Activated CD4-positive, alpha-beta T cell treated with anti-CD3 and anti-CD28 coated beads for 4 hours (primary cell): ENCODE measurements at places on chromosomes 5 and 9.

GRCh38 chr5:38009749-38010358 lies 170.0 kb upstream of the GDNF start:
- no peak for DNase-seq

DNA sequence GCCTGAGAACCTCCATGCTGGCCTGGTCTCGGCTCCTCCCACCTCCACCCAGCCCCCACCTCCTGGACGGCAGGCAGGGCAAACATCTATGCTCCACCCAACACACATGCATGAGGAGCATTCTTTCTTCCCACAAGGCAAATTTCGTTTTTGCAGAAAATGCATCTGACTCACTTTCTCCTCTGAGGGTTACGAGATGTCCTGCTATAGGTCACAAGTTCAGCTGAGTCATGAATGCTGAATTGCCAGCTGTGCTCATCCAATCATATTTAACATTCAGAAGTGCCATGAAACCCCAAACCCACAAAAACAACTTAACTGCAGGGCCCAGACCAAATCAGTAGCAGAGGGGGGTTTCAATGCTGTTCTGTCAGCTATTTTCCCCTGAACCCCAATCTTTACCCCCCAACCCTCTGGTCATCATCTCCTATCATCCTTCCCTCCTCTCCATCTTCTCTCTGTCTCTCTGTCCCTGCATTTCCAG lies 39.0 kb upstream of the OSMR start:
- no peak for DNase-seq

GRCh38 chr9:127598839-127599549 lies 13.1 kb upstream of the STXBP1 start:
- no peak for DNase-seq

GRCh38 chr5:125326150-125326510 lies 579.7 kb upstream of the ZNF608 start:
- no peak for DNase-seq

DNA sequence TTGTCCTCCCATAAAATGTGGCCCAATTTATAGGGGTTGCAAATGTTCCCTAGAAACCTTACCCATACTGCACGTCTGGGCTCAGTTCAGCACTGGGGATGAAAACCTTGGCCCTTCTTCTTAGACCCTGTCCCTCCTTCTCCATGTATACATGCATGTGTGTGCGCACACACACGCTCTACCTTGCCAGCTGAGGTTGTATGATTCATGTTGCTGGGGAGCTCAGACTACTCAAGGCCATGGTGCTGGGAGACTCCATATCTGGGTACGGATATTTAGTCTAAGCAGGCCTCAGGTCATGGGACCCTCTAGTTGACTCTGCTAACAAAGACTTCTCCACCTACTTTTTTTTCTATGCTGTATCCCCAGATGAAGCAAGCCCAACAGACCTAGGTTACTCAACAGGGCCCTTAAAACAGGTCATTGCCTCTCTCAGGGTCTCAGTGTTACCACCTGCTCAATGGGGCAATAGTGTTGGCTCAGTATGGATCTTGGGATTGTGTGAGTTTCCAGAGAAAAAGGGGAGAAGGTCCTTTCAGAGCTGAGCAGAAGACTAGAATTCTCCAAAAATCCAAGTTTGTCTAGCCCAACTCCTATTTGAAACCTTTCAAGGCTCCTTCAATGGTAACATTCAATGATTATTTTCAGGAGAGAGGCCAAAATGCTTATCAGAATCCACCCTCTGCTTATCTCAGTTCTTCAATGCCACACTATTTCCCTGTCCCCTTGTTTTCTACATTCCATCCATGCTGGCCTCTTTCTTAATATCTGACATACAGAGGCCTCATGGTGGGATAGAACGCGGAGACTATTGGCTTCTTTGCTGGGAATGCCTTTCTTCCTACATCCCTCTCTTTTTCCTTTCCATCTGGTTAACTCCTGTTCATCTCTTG lies 123.6 kb upstream of the PITX1 start:
- no peak for DNase-seq

DNA sequence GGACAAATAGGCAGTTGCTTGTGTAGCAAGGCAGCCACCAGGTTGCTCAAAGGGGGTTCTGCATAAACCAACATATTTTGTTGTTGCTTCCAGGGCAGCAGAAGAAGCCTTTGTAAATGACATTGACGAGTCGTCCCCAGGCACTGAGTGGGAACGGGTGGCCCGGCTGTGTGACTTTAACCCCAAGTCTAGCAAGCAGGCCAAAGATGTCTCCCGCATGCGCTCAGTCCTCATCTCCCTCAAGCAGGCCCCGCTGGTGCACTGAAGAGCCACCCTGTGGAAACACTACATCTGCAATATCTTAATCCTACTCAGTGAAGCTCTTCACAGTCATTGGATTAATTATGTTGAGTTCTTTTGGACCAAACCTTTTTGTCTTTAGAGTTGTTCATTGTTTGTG lies 20.8 kb downstream of the CLTA start:
- no peak for DNase-seq

DNA sequence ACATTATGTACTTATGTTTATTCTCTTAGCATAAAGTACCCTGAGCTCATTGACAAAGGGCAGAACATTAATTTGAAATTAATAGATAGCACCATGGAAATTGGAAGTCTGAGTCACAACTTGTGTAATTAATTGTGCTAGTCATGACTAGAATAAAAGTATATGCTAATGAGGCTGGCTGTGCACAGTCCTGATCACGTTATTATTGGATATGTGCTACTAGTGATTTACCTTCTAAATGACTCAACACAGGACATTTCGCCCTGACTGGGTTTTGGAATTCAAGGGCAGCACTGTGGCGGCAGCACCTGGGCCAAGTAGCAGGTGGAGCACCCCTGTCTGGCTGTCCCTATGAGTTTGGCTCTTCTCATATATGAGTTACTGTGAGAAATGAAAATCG lies 341.8 kb downstream of the ICE1 start:
- DNase-seq: no peak

- DNase-seq: no peak
These were observed 97.2 kb downstream of the RALGPS1 start for GRCh38 chr9:127011772-127012171.

DNA sequence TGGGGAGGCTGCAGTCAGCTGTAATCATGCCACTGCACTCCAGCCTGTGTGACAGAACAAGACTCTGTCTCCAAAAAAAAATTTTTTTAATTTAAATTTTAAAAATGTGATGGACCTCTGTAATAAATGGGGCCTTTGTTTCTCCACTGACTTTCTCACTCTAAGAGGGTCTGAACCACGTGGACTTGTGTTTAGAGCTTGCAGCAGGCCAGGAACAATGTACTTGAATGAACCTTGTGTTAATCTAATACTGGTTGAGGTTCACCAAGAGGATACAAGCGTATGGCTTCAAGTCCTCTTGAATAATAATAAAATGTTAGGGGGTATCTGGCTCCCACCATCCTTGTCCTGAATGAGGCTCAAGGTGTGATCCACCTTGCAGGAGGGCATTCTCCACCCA lies 14.4 kb upstream of the SLC2A8 start:
- no peak for DNase-seq

DNA sequence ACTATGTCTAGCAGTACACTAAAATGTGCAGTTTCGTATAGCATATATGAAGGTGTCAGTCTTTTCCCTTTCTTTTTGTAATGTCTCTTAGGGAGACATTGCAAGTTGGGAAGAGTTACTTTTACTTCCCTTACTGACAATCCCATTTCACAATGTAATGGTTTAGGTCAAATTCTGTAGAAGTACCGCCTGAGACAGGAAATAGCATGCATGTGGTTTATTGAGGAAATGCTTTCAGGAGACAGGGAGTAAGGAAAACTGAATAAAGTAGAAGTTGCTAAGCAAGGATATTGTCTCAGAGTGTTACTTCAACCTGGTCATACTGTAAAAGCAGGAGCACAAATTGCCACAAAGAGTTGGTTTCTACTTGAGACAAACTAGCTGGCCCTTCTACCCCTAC lies 32.1 kb upstream of the MSANTD3 start:
- DNase-seq: no peak
